ENCODE measurements at places on chromosomes 7 and 10.

DNA sequence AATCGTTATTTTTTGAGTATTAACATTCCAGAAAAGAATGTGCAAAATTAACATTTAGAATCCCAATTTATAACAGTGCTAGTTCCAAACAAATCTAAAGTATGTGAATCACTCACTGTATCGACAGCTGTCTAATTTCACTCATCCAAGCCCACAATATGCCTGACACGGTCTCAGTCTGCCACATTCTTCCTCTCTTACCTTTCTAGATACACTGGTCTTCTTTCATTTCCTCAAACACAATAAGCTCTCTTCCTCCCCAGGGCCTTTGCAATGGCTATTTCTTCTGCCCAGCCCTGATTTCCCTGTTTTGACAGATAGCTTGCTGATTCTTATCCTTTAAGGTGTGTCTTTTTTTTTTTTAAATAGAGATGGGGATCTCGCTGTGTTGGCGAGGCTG, 48.8 kb downstream of the UBE2H start:
- no peak for DNase-seq

- DNase-seq = no peak
Observed at GRCh38 chr10:127151541-127151940, 44.9 kb downstream of the INSYN2A start.

GRCh38 chr10:101485207-101485606, 102.8 kb downstream of the POLL start:
- no peak for DNase-seq

DNA sequence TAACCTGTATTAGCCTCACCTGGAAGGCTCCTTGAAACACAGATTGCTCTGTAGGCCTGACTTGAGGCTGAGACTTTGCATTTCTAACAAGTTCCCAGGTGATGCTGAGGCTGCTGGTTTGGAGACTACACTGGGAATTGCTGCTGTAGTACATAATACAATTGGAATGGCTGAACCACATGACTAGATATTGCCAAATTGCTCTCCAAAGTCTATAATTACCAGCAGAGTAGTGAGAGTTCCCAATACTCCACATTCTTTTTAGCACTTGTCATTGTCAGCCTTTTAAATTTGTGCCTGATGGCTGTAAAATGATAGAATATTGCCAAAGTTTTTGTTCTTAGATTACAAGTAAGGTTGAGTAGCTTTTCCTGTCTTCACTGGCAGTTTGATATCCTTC, 39.9 kb downstream of the PLEKHA8 start:
- no peak for DNase-seq

DNA sequence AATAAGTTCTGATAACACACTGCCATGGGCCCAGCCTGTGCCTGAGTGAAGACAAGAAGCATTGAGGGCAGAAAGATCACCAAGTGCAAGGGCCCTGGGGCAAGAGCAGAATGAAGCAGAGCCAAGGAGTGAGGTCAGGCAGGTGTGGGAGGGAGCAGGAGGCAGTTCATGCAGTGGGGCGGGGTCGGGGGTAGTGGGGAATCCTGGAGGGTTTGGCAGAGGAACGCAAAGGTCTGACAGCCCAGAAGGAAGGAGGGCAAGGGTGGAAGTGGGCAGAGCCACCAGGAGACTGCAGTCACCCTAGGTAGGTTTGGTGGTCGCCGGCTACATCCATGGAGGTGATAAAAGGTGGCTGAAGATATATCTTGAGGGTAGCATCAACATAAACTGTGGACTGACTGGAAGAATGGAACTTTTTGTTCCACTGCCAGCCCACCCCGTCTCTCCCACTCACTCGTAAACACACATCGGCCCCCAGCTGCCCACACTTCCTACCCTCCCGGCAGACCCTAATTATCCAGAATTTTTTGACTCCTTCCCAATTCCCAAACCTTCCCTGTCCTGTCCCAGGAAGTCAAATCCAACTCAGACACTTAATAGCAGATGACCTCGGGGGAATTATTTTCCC, 172.4 kb downstream of the ARHGAP12 start:
- DNase-seq = no peak

- DNase-seq = peak; percentile 27
Observed at GRCh38 chr10:129467359-129468064, 471 bp downstream of the MGMT start.

DNA sequence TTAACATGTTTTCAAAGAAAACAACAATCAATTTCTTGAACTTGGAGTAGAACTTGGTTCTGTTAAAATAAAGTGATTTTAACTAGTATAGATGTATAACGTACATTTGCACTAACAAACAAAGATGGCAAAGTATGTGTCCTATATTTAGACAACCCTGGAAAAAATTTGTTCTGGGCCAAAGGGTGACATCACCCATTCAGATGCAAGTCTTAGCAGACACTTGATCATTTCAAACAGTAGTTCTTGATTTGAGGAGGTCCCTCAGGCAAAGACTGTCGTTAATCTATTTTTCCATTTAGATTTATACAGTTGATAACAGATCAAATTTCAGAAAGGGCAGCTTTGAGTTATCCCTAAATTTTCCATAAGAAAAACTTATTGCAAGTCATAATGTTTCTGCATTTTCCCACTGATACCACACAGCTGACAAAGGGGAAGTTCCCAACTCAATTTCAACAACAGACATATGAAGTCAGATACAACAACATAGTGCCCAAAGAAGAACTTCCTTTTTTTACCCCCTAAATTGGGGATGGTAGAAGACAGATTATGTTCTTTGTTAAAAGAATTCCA, 5.2 kb downstream of the NMT2 start:
- no peak for DNase-seq

All from testis (tissue), 5 donors.